Stimulated activated CD4-positive, alpha-beta T cell treated with anti-CD3 and anti-CD28 coated beads, Interleukin-12 subunit alpha, Interleukin-12 subunit beta, amount 100 ng/mL, for 48 hours (primary cell): ENCODE measurements at places on chromosomes 2 and 18.

DNA sequence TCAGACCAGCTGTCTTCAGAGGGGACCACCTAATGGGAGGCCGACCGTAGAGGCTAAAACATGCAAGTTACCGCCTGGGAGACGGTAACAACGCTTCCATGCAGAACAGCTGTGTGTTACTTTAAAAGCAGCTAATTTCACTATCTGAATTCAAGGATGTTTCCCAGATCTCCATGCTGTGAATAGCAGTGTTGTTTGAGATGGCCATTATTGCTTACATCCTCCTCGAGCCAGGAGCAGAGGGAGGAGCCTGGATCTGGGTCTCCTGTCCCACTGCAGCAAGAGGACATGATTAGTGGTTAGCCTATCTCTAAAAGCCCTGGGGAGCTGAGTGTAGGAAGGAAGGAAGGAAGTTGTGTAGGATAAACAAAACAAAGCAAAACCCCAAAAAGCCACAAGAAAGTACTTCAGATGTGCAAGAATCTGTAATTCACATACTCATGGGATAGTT is 50.9 kb downstream of the ACTR2 start:
- no peak for DNase-seq

DNA sequence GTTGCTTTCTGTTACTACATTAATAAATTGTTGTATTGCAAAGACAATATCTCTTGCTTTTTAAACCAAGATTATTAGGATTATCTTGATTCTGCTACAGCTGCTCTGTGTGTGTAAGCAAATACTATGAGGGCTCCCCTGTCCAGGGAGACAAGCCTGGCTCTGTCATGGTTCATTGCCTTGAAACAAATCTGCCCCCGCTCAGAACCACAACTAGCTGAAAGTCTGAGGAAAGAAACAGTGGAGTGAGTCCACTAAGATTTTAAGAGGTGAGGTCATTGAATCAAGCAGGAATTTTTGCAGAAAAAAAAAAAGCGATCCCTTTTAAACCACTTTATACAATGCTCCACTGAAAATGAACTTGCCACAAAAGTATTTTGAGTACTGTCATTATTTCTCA is 30.8 kb upstream of the LRRTM4 start:
- DNase-seq = no peak

DNA sequence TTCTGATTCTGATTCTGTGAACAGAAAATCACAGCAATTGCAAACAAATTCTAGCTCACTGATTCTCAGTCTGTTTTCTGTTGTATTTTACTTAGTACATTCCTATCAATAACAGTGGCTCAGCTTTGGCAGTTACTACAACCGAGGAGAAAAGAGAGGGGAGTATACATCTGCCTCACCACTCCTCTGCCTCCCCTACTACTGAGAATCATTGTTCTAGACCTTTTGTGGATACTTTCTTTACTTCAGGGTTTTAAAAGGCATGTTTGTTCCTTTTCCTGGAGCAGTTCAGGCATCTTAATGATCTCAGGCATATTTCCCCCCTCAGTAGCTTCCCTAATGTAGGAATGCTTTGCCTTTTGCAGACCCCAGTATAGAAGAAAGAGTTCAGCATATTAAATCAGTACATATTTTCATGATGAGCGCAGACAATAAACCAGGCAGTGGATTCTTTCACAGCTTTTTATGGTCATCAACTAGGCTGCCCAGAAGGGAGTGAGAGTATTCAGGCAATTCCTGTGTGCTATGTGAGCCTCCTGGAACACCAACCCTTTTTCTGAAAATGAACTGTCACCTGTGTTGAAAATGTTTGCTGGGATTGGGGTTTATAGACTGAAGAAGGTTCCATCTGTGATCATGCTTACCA is 10.3 kb downstream of the STAMBP start:
- no peak for DNase-seq

- DNase-seq = no peak
Measured at GRCh38 chr18:62878305-62878704, 163.0 kb downstream of the PHLPP1 start.

DNA sequence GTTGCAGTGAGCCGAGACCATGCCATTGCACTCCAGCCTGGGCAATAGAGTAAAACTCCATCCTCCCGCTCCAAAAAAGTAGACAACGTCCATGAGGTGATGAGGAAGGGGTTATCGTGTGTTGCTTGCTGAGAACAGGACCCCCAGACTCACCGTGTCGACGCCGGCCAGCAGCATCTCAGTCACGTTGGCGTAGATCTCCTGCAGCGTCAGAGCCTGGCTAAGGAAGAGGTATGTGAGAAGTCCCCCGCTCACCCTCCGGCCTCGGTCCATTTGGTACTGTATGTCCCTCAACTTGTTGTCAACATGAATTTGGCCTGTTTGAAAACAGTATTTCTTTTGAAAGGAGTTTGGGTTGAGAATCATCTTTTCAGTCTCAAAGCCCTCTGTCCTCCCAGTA is 20.9 kb downstream of the CYP27C1 start:
- no peak for DNase-seq

GRCh38 chr2:46045888-46046287 is 251.3 kb upstream of the EPAS1 start:
- no peak for DNase-seq

- DNase-seq = no peak
Measured at GRCh38 chr2:173452416-173452815, 97.7 kb downstream of the CDCA7 start.

DNA sequence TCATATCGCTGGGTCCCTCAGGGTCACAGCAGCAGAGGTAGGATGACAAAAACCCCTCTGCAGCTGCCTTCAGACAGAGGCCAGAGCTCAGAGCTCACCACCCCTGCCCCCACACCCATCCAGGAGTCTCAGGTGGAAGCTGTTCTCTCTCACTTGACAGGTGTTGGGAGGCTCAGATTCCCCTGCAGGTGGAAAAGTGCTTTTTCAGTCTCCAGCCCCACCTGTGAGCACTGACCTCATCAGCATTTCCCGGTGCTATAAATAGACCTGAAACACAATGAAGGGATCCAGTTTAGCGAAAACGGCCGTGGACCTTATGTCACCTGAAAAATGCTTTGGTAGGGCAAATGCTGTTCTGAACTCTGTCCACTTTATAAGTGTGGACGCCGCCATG is 254.9 kb downstream of the NDUFA10 start:
- no peak for DNase-seq

- DNase-seq = no peak
Measured at GRCh38 chr2:120863661-120864320, 128.1 kb downstream of the GLI2 start.

DNA sequence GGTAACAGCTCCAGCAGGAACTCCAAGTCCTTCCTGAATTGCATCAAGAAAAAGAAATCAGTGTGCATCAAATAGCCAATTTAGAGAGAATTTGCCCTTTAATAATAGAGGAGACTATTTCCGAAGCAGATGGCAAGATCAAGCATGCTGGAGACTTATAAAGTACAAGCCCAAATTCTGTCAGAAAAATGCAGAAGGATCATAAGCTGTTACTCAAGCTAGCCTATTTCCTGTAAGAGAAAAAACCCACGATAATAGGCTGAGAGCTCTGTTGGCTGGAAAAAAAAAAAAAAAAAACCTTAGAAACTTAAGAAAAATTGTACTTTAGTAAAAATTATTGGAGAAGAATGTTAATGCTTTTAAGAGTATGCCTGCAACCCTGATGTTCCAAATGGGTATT is 24.4 kb upstream of the ITM2C start:
- DNase-seq = no peak

- DNase-seq = no peak
Measured at GRCh38 chr2:126222278-126222677, 433.7 kb upstream of the GYPC start.

DNA sequence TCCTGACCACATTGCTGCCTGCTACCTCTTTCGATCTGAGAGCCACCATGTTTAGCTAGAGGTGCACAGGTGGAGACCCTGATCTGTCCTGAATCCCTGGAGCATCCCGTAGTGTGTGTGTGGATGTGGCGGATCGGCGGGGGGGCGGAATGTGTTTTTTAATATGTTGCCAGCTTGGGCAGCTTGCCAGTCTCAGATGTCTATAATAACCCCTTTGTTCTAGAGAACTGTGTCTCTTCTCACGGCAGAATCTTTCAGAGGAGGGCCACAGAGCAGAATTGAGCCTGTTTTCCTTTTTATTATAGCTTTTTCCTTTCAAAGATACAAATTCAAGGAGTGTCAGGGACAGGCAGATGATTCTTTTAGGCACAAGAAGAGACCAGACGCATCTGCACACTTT is 934.1 kb upstream of the KLHL29 start:
- no peak for DNase-seq

DNA sequence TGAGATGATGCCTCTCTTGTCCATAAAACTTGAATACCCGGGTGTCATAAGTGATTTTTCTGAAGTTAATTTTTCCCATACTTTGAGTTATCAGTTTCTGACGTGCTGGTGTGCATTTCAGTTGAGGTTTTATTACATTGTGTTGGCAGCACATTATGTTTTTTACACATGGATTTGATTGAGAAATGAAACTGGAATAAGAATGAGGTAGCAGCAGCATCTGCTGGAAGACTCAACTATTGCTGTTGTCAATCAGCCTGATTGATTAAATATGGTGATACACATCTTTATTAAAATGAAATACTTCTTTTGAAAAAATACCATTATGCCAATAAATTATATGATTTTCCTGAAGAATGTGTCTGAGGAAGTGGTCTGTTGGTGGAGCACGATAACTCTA is 60.5 kb downstream of the INSIG2 start:
- no peak for DNase-seq

- DNase-seq = no peak
Measured at GRCh38 chr2:95760806-95761525, 169.2 kb downstream of the TRIM43 start.

- no peak for DNase-seq
Measured at GRCh38 chr2:65876114-65876513, 443.7 kb upstream of the SPRED2 start.

GRCh38 chr2:136029149-136029548 is 43.7 kb upstream of the DARS1 start:
- no peak for DNase-seq

DNA sequence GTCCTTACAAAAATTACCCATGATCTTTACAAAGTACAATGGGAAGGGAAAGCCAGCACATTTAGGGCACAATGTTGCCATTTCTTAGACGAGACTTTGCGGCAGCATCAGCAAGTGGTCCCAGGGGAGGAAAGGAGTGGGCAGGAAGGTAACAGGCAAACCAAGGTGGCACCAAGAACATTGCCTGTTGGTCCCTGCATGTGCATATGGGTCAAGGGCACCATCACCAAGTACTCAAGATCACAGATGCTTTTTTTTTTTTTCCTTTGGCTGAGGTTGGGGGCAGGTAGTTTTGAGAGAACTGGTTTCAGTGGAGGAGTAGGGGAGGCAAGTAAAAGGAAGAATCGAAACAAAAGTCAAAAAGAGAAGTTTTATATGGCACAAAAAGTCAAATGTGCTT is 752 bp upstream of the CYTIP start:
- DNase-seq = no peak

DNA sequence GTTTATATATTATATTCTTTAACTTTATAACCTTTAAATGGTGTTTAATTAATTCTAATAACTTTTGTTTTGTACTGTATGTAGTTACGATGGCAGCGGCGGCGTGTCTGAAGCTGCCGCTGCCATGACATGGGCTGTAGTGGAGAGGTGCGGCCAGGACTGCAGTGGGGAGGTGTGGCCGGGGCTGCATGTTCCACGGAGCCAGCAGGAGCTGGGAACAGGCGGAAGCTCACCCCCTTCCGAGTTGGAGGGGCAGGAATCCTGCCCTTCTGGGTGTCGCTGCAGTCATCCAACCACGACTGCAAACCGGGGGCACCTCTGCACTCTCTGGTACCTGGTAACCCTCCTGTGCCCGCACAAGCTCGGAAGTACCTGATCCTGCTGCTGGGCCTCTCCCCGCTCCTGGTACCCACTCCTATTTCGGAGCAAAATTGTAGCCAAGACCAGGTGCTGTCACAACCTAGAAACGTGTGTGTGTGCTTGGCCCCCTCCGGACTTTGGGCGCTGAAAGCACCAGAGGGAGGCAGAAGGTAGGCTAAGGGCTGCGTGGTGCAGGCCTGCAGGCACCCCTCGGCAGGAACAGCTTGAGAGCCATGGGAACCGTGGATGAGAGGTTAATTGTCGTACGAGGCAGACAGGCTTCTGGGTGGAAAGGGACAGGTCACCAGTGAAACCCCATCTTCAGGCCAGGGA is 1329.7 kb upstream of the SLC39A10 start:
- DNase-seq = no peak

GRCh38 chr18:805755-806110 is 6.3 kb downstream of the YES1 start:
- no peak for DNase-seq

GRCh38 chr2:176473177-176473576 is 203.9 kb downstream of the MTX2 start:
- no peak for DNase-seq

DNA sequence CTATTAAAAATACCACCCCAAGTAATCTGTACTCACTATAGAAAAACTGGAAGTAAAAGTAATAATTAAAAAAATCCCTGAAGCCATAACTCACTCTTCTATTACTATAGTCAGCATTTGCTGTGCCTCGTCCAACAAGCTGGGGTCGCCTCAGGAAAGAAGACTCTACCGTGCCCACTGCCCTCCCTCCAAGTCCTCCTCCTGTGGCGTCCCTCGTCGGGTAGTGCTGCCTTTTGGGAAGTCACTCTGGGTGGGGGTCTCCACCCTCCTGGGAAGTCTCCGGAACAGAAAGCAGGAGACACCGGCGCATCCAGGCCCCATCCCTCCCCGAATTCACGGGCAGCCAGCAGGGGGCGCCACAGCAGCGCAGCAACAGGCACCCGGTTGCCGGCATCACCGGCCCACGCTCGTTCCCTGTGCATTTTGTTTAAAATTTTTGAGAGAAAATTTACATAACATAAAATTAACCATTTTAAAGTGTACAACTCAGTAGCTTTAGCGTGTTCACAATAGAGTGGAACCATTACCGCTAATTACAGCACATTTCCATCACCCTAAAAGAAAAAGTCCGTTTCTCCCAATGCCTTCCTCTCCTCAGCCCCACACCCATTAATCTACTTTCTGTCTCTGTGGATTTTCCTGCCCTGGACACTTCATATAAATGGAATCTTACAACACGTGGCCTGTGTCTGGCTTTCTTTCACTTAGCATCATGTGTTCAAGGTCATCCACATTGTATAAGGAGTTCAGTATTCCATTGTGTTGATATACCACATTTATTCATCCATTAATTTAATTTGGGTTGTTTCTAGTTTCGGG is 62.2 kb downstream of the ADNP2 start:
- DNase-seq = peak; percentile 26

DNA sequence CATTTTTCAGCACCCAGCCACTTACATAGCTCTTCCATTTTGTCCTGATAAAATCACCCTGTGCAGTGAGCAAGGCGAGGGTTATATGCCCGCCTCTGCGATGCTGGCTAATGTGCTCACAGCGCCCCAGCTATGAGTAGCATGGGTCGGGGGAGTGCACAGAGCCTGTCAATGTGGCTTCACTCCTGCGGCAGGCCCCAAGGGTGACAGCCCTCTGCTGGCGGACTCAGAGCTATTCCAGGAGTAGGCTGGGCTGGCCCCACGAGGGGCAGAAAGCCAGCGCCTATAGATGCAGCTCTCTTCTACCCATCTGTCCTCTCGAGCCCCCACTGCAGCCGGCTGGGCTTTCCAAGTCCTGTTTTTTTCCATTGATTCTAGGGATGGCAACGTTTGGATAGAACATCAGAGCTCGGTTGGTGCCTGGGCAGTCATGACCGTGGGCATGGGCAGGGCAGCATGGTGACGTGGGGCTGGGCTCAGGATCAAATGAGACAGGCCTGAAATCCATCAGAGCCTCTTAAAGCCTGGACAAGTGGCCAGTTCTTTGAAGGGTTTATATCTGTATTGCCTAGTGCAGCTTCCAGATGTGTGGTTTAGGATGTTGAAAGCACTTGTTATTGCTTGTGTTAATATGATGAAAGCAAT is 134.7 kb downstream of the MCFD2 start:
- no peak for DNase-seq
